RPMI7951 (cell line): ENCODE measurements at places on chromosomes 1 and 21. TPM values are rescaled to one million over a fixed set of nuclear protein-coding genes. Genes with fewer than 3 reads are reported as not detected.

MRPS15 gene
- total RNA-seq, result 116 and 139 TPM in 2 replicates

ASCL5 gene
- total RNA-seq, result not detected in 2 replicates

TTC39A gene
- 0.24 TPM in 1 of 2 replicates, not detected in the other for total RNA-seq

LCE6A gene
- not detected in 2 replicates for total RNA-seq

PDZK1 gene
- 5.3 and 6.1 TPM in 2 replicates for total RNA-seq

KIF2C gene
- 127 and 130 TPM in 2 replicates for total RNA-seq

PLA2G2E gene
- total RNA-seq, result not detected in 2 replicates

LEMD1 gene
- total RNA-seq, result not detected in 2 replicates

PGM1 gene
- total RNA-seq, result 140 and 171 TPM in 2 replicates

SLC35F3 gene
- 4.6 and 4.9 TPM in 2 replicates for total RNA-seq

NID1 gene
- 50.9 and 60.2 TPM in 2 replicates for total RNA-seq

CHIA gene
- not detected in 2 replicates for total RNA-seq

PYGO2 gene
- total RNA-seq, result 16.1 and 18.4 TPM in 2 replicates

SDE2 gene
- 10.5 and 14.0 TPM in 2 replicates for total RNA-seq

GUCA2B gene
- total RNA-seq, result not detected in 2 replicates

EPHA8 gene
- total RNA-seq, result not detected in 2 replicates

OPRD1 gene
- total RNA-seq, result 0.96 and 1.5 TPM in 2 replicates

KCNN3 gene
- 0.29 and 0.72 TPM in 2 replicates for total RNA-seq

ATP1A2 gene
- not detected in 2 replicates for total RNA-seq

RGSL1 gene
- not detected in 2 replicates for total RNA-seq

PLA2G2F gene
- not detected in 2 replicates for total RNA-seq

RHOC gene
- 525 and 582 TPM in 2 replicates for total RNA-seq

CADM3 gene
- 0.96 and 1.2 TPM in 2 replicates for total RNA-seq

COL8A2 gene
- total RNA-seq, result 0.88 and 0.96 TPM in 2 replicates

ASAP3 gene
- 8.4 and 11.2 TPM in 2 replicates for total RNA-seq

SH2D5 gene
- total RNA-seq, result 0.20 and 0.24 TPM in 2 replicates

SPATA21 gene
- total RNA-seq, result not detected in 2 replicates

MYBPH gene
- total RNA-seq, result 0.48 and 1.4 TPM in 2 replicates

MFSD2A gene
- total RNA-seq, result 7.9 and 8.1 TPM in 2 replicates

WDR64 gene
- not detected in 2 replicates for total RNA-seq

FLG2 gene
- total RNA-seq, result not detected in 2 replicates

CBR3 gene
- total RNA-seq, result 32.9 and 41.7 TPM in 2 replicates

RNF11 gene
- 147 and 164 TPM in 2 replicates for total RNA-seq

C1orf87 gene
- total RNA-seq, result not detected in 2 replicates

CNR2 gene
- not detected in 2 replicates for total RNA-seq

GGPS1 gene
- 30.0 and 37.7 TPM in 2 replicates for total RNA-seq

CYB561D1 gene
- 4.0 and 4.8 TPM in 2 replicates for total RNA-seq

KDM5B gene
- total RNA-seq, result 33.3 and 35.0 TPM in 2 replicates

HHAT gene
- total RNA-seq, result 3.1 and 4.2 TPM in 2 replicates

SNIP1 gene
- 12.9 and 19.2 TPM in 2 replicates for total RNA-seq

CRYBG2 gene
- not detected in 2 replicates for total RNA-seq

ERICH3 gene
- total RNA-seq, result 0.68 and 0.72 TPM in 2 replicates

MPZ gene
- total RNA-seq, result 0.24 and 0.39 TPM in 2 replicates

AZIN2 gene
- 9.4 TPM in 2 replicates for total RNA-seq

PLEKHN1 gene
- 0.60 and 0.88 TPM in 2 replicates for total RNA-seq

GNG12 gene
- 174 and 213 TPM in 2 replicates for total RNA-seq

ARMH1 gene
- total RNA-seq, result 0.29 TPM in 1 of 2 replicates, not detected in the other

FCGR2B gene
- total RNA-seq, result under 0.01 TPM in 1 of 2 replicates, not detected in the other

AGT gene
- total RNA-seq, result not detected in 2 replicates

SERPINC1 gene
- 0.39 and 1.1 TPM in 2 replicates for total RNA-seq

CD52 gene
- not detected in 2 replicates for total RNA-seq

GPATCH2 gene
- total RNA-seq, result 14.2 and 17.0 TPM in 2 replicates

AUNIP gene
- 8.7 and 10.0 TPM in 2 replicates for total RNA-seq

RSPO1 gene
- total RNA-seq, result 0.10 TPM in 1 of 2 replicates, not detected in the other

AADACL3 gene
- total RNA-seq, result not detected in 2 replicates
